ENCODE measurements at places on chromosomes 2 and 18.

- DNase-seq = no peak
These were observed 112.4 kb downstream of the PLEKHA3 start for GRCh38 chr2:178592655-178593054.

DNA sequence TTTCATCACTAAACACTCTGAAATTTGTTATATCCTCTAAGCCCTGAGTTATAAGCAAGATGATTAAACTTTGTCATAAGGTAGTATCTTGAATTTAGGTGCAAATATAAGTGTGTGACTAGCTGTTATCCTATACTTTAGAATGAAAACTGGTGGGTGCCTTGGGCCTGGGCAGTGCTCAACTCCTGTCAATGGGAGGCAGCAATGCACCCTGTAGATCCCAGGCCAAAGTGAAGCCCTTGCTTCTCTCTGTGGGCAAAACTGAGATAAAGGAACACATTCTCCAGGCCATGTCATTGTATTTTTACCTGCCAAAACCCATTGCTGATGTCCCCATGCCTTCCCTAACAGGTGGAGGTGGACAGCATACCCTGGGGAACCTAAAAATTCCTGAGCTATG is 525.2 kb downstream of the TNS1 start:
- DNase-seq = no peak

- DNase-seq = no peak
These were observed 178.2 kb upstream of the ZEB2 start for GRCh38 chr2:144698156-144698555.

DNA sequence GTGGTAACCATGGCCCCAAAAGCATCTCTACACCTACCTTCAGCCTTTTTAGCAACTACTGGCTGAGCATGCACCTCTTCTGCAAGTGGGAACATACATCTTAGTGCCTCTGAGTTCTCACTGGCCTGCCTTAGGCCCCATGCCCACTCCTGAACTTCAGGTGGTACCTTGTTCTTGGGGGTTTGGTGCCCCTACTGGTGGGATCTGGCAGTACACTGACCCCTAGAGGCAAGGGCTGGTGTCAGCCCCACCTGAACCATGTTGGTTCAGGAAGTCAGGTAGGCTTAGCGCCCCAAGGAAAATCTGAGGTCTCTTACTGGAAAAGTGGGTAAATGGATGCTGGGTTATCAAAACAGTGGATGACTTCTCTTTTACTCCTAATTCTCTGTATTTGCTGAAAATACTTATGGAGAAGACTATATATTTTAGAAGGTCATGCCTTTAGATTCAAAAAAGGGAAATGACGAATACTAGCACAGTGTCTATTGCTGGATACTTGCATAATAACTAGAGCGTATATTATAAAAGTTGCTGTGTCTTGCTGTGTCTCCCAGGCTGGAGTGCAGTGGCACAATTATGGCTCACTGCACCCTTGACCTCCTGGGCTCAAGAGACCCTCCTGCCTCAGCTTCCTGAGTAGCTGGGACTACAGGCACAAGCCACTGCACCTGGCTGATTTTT is 84.6 kb downstream of the RAB31 start:
- DNase-seq = no peak

DNA sequence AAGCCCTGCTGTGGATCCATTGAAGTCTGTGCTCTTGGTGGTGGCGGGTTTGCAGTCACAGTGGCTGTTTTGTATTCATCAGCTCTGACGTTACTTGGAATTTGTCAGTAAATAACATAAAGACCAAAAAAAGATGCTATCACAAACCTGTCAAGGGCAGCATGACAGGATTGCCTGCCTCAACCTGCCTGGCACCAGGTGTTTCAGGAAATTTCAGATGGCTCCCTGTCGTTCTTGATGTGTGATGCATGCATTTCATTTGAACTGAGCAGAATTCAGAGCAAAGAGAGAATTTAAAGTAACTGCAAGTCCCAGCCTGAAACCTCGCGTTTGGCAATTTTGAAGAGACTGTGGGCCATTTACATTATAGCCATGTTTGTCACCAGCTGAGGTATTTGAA is 50.3 kb upstream of the EPC2 start:
- no peak for DNase-seq

DNA sequence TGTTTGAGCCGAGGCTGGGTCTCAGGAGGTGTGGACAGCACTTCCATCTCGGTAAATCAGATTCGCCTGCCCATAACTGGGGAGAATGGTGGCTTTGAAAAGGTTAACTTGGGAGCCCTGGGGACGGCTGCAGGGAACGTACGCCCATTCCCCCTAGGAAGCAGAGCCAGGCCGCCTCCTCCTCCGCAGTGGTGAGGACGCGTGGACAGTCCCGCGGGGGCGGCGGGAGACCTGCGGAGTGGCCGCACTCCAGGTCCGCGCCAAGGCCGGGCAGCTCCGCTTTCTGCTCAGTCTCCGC is 845 bp upstream of the MYCN start:
- DNase-seq = no peak
